Urinary bladder (tissue), 4 donors: ENCODE measurements at places on chromosomes 16 and 17.

- DNase-seq: no peak
These were observed 154.0 kb downstream of the ZNF423 start for GRCh38 chr16:49701789-49702494.

GRCh38 chr17:19867079-19867328, 732 bp downstream of the ULK2 start:
- DNase-seq: no peak

GRCh38 chr16:88975511-88976061, 1.4 kb downstream of the CBFA2T3 start:
- DNase-seq: no peak

DNA sequence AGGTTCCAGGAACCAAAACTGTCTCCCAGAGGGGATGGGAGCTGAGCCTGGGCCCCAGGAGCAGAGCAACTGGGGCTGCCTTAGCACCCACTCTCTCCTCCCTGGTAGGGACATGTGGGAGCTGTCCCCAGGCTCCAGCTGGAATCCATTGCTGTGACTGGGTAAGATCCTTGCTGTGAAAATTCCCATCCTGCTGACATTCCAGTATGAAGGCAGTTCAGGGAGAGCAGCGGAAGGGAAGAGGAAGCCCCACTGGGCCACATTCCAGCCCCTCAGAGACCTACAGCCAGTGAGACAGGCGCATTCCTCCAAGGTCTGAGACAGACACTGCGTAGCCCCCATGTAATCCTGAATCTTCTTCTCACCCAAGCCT, 24.2 kb downstream of the MYO18A start:
- no peak for DNase-seq

DNA sequence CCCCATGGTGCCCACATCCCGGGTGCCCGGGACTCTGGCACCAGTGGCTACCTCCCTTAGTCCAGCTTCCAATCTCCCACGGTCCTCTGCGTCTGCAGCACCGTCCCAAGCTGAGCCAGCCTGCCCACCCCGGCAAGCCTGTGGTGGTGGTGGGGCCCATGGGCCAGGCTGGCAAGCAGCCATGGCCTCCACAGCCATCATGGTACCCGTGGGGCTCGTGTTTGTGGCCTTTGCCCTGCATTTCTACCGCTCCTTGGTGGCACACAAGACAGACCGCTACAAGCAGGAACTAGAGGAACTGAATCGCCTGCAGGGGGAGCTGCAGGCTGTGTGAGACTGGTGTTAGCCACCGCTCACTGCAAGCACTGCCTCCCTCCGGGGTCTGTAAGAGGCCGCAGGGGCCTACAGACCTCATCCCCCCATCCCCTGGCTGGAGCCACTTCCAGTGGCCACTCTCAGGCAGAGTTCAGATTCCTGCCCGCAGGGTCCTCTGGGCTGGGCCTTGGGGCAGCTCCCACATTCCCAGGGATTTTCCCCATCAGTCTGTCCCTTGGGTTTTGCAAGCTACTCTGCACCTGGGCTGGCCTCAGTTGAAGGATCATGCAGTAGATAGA, 3.9 kb upstream of the SETD1A start:
- DNase-seq: no peak

- no peak for DNase-seq
These were observed 8.6 kb downstream of the SGCA start for GRCh38 chr17:50174444-50174843.

DNA sequence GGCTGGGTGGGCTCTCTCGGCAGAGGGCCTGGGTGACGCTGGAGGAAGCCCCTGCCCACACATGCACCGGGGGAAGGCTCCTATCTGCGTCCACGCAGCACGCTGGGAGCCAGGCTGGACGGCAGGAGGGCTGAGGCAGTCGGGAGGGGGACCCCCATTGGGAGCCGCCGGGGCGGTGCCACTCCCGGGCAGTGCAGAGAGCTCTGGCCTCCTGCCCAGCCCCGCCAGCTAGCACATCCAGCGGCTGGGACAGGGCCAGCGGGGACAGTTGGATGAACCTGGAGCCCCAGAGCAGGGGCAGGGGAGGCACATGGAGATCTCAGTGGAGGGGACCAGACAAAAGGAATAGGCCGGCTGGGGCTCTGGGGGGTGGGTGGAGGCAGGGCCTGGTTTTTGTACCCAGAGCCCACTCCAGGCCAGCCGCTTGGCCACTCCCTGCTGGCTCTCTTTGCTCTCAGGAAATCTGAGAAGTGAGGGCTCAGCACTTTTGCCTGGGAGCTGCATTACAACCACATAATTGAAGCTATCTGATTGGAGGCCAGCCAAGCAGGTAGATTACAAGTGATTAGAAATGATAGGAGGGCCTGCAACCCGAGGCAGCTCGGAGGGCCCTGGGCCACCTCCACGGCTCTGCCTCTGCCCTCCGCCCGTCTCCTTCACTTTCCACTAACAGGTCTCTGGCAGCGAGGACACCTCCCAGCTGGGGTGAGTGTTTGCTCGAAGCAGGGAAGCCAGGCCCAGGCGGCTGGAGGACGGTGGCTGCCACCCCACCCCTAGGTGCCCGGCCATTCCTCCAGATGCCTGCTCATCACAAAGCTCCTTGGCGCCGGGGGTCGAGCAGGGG, 40.1 kb downstream of the ENGASE start:
- peak; percentile 83 for DNase-seq

- DNase-seq: no peak
These were observed 2.8 kb downstream of the PLCD3 start for GRCh38 chr17:45129426-45129939.

DNA sequence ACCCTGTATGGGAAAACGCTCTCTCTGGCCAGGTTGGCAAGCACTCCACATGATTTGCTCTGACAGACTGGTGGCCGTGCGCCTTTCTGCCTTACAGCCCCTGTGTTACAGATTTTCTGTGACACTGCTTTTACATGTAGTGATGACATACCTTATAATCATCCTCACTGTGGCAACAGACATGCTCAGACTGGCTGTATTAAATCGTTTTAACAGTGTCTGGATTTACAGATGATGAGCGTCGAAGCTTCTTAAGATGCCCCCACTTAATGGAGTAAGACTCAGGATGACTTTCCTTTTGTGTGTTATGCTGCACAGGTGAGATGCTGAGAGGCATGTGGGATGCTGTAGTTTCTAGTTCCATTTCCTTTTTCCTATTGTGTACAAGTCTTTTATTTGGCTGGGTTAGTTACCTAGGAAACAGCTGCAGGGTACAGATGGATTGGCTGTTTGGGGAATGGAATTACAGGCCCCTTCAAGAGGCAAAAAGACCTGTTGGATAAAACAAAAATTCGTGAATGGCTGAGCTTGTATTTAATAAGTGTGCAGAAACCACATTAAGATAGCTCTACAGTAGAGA, 20.9 kb upstream of the VWA3A start:
- no peak for DNase-seq
